ENCODE measurements at places on chromosomes 5 and 9.
A peak's percentile ranks its signal among the peaks of the same experiment; 100 is the strongest.

- DNase-seq, result no peak
These were observed 206.1 kb downstream of the YTHDC2 start for GRCh38 chr5:113719549-113719948.

DNA sequence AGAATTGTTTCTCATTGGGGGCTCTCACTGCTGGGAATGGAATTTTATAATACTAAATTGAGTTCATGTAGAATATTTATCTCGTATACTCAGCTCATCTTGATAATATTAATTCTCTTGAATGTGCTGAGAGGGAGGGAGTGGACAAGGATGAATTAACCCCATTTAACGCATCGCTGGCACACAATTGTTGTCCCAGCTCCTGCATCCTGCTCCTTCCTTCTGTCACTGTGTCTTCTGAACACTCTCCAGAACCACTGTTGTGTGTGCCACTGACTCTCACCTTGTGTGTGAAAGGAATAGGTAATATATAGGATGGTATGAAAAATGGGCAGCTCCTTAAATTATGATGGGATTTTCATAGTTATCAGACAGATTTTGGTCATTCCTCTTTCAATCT lies 267.3 kb downstream of the MTRR start:
- DNase-seq, result no peak

DNA sequence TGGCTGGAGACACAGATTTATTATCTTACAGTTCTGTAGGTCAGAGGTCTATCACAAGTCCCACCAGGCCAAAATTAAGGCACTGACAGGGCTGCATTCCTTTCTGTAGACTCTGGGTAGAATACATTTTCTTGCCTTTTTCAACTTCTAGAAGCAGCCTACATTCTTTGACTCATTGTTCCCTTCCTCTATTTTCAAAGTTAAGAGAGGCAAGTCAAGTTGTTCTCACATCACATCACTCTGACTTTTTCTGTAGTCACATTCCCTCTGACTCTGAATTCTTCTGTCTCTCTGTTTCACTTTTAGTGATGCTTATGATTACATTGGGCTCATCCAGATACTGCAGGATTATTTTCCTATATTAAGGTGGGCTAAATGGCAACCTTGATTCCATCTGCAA lies 119.0 kb downstream of the MELK start:
- no peak for DNase-seq

- DNase-seq, result no peak
These were observed 197.1 kb downstream of the ICE1 start for GRCh38 chr5:5619546-5619945.

DNA sequence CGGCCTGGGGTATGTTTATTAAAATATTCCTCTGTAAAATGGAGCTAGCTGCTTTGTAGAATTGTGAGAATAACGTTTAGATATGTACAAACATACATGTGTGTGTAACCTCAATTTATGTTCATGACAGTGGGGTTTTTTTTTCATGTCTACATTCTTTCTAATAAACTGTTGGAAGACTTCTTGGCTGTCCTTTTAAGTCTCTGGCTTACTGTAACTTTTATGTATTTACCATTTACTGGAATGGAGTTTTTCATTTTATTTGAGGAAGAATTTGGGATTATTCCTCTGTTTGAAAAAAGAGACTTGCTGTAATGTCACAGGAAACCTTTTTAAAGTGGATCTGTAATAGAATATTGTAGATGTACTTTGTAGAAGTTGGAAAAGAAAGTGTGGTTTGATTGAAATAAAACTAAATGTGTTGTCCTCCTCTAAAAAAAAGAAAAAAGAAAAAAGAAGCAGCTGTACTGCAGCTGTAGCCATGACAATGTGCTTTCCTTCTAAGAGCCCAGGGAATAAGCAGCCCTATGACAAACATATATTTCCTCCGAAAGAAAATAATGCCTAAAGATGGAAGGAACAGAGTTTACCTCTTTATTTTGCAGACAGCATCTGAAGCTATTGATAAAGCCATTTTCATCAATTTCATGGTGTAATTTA lies 71.2 kb upstream of the FREM1 start:
- DNase-seq, result no peak

- DNase-seq, result peak; percentile 1
These were observed 566.4 kb downstream of the EFNA5 start for GRCh38 chr5:107104040-107104995.

DNA sequence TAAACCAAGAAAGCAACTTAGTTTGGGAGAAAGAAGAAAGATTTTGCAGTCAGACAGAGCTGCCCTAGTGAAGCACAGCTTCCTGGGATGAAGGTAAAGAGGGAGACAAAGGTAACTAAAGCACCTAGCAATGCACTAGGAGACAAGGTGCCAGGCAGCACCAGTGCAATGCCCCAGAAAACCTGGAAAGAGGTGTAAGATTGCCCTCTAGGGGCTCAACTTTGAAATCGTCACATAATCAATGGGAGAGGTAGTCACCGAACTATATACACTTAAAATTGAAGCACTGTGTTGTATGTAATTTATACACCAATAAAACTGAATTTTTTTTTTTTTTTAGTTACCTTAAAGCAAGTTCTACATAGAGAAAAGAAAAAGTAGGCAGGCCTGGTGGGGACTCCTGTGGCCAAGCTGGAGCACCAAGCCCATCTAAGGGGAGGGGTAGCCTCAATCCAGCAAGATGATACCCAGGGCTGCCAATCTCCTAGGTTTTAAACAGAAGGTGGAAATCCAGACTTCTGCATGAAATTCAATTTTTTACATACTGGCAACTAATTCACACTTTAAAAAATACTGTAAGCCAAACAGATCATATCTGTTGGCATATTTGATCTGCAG lies 48.2 kb downstream of the CDK5RAP2 start:
- peak; percentile 48 for DNase-seq

DNA sequence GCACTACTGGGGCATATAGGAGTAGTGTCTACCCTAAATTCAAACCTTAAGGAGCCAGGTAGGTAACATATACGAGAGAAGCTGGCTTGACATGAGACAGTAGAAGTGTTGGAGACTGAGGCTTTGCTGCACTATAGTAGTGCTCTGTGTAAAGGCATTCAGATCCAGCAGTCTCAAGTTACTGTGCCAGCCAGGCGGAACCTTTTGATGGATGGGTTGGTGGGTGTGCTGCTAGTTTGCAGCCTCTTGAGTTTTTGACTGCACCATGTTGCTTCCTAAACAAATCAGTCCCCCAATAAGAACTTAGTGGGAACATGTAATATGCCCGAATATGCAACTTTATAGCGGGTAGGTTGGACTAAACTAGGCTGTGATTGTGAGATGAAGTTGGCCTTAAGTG lies 1.5 kb downstream of the CLTA start:
- DNase-seq, result no peak

GRCh38 chr5:129748913-129749880 lies 1.3 kb downstream of the MINAR2 start:
- no peak for DNase-seq

GRCh38 chr5:107824821-107825220 lies 154.1 kb upstream of the EFNA5 start:
- no peak for DNase-seq

GRCh38 chr5:180792287-180792964 lies 10.2 kb downstream of the MGAT1 start:
- DNase-seq, result no peak

DNA sequence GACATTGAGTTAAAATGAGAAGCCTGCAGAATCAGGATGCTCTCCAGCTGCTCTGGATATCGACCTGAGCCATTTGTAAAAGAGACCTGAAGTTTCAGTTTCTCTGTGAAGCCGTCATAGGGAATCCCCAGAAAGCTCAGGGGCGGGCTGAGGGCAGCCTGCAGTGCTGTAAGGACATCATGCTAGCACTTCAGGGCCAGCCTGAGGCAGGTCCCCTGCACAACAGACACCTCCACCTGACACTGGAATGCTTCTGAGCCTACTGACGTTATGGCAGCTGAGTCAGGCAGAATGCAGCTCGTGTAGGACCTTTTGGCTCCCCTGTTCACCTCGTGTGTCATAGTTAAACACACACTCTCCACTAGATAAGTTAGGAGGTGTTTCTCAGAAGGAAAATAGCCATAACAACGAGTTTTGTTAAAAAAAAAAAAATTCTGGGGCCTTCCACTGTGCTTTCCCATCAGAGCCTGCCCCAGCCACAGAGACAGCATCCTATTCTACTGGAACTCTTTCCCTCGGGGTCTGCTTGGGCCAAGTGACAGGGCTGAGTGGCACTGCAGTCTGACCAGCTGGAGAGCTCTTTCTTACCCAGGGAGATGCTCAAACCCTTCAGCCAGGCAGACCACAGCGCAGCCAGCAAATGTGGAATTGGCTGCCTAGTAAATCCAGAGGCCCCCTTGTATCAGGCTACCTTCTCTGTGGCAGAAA lies 354.9 kb downstream of the DIRAS2 start:
- DNase-seq, result no peak

DNA sequence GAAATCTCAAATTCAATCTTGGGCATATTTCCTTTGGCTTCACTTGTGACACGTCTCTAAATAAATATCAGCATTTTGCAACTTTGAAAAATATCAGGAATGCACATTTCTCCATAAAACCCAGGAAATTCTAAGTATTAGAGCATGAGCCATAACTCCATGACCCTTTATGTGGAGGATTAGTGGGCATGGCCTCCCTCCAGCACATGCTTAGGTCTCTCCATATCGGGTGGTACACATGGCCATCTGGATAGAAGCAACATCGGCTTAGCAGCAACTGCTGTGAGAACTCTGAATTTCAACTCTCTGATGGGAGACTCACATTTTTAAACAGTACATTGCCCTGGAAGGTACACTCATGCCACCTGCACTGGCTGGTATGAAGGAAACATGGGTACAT lies 73.7 kb upstream of the EGFLAM start:
- no peak for DNase-seq

GRCh38 chr9:114311571-114312512 lies 11.1 kb upstream of the ORM1 start:
- DNase-seq, result no peak

- DNase-seq, result no peak
These were observed 131.2 kb downstream of the RGS3 start for GRCh38 chr9:113594484-113595299.

- DNase-seq, result no peak
These were observed 132.4 kb downstream of the FRMD3 start for GRCh38 chr9:83405759-83406158.

DNA sequence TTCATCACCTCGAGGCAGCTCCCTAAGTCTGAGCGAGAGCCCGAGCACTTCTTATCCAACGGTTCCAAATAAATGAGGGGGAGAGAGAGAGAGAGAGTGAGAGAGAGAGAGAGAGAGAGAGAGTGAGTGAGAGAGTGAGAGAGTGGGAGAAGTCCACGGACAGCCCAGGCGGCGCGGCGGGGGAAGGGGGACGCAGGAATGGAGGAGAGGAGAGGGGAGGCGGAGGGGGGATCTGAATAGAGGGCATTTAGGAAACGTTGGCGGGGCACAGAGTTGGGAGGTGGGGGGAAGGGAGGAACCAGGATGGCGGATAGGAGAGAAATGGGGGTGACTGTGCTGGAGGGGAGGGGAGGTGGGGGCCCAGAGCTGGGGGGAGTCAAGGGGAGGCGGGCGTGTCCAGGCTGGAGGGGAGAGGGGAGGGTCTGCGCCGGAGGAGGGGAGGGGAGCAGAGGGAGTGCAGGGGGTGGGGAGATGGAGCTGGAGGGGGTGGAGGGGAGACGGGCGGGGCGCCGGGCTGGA lies 398 bp upstream of the BASP1 start:
- no peak for DNase-seq

DNA sequence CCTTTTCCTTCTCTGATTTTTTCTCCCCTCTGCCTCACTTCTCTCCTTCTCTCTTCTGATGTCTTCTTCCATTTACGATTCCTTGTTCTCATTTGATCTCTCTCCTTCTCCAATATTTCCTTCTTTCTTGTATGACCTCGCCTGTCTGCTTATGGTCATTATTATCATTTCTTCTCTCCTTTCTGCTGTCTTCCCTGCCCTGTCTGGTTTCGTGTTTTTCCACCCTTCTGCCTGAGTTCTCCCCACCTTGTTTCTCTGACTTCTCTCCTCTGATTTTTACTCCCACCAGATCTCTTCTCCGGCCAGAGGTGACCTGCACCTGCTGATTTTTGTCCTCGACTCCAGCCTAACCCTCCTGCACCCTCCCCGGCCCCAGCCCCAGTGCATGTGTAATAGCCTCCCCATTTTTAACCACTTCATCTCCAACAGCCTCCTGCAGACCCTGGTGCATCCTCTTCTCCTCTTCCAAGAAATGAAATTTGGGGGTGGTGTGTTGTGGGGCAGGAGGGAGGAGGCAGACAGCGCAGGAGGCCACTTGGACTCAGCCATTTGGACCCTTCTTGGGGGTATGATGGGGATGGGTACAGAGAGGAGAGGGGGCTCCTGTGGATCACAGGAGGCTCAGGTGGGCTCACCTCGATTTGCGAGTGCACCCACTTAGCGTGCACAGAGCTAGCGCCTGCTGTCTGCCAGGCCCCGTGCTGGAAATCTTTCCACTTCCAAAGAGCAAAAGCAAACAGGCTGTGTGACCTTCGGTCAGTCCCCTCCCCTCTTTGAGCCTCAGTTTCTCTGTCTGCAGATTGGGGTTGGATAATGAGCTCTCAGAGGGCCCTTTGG lies 32.5 kb downstream of the GSN start:
- no peak for DNase-seq

DNA sequence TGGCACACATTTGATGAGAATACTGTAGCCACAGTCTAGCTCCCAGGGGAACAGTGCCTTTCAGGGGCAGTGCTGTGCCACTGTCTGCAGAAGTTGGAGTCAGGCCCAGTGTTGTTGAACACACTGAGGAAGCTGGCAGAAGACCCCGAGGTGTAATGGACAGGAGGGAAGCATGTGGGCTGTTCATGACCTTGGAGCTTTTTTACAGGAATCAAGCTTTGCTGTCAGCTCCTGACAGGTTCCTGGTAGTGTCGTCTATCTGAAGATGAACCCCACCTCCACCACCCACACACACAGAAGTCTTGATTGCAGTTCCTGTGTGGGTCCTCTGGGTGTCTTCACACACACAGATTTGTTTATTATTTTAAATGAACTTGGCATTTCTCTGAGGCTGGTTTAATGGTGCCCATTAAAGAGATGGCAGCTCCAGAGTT lies 40.3 kb upstream of the TNFAIP8 start:
- no peak for DNase-seq

GRCh38 chr5:19855931-19856330 lies 132.1 kb downstream of the CDH18 start:
- DNase-seq, result no peak

DNA sequence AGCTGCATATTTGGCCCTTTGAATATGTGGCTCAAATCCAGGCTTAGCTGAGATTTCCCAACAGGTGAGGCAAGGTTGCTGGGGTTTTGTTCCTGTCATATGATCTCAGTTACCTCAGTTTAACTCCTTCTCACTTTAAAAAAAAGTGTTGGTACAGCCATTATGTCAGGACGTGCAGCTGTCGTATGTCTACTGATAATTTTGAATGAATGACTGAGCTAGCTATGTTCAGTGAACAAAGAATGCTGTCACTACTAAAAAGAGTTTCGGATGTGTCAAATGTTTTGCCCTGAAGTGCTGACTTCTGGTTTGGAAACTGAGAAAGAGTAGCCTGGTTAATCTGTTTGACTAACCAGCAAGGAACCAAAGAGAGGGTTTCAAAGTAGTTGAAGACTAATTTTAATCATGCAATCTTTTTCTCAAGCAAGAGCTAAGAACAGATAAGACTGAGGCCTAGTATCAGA lies 106.3 kb upstream of the NR3C1 start:
- DNase-seq, result no peak
